ENCODE measurements at places on chromosomes 4 and X. TPM values are rescaled to one million over a fixed set of nuclear protein-coding genes. Genes with fewer than 3 reads are reported as not detected.

GRCh38 chrX:136495043-136495442, 2.3 kb upstream of the HTATSF1 start:
- H3K4me1 ChIP-seq, result no peaks in the 10 kb centered on the region
- no peak for DNase-seq
- H3K36me3 ChIP-seq, result no peaks in the 10 kb centered on the region
- H3K27ac ChIP-seq, result no peak overlapping the region
- no peak overlapping the region for H3K4me3 ChIP-seq

GRCh38 chr4:153183146-153183545, 21.1 kb upstream of the TRIM2 start:
- DNase-seq, result no peak
- H3K27me3 ChIP-seq, result no peaks in the 10 kb centered on the region
- no peak overlapping the region for H3K27ac ChIP-seq
- no peaks in the 10 kb centered on the region for H3K4me1 ChIP-seq

DNA sequence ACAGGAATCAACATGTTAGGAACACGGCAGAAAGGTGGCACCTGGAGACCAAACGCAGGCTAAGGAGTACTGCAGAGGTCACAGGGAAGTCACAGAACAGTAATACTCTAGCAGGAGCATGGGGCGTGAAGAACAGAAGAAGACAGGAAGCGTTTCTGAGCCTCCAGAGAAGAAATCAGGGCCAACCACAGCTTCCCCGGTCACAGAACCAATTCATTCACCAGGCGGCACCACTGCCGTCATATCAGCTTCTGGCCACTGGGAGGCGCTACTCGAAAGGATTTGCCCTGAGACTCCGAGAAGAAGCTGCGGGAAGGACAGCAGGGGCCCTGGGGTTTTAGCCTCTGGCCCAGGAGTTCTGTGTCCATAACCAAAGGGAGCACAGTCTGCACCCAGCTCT, 78.0 kb upstream of the DRD5 start:
- H3K27ac ChIP-seq, result no peak overlapping the region
- H3K36me3 ChIP-seq, result no peaks in the 10 kb centered on the region
- H3K4me3 ChIP-seq, result no peak overlapping the region
- DNase-seq, result no peak
- H3K27me3 ChIP-seq, result no peaks in the 10 kb centered on the region

- H3K4me3 ChIP-seq, result no peak overlapping the region
- no peak overlapping the region for H3K27ac ChIP-seq
- H3K27me3 ChIP-seq, result no peaks in the 10 kb centered on the region
- H3K36me3 ChIP-seq, result no peaks in the 10 kb centered on the region
Observed at GRCh38 chrX:30794497-30794896, 94.6 kb downstream of the TAB3 start.

DNA sequence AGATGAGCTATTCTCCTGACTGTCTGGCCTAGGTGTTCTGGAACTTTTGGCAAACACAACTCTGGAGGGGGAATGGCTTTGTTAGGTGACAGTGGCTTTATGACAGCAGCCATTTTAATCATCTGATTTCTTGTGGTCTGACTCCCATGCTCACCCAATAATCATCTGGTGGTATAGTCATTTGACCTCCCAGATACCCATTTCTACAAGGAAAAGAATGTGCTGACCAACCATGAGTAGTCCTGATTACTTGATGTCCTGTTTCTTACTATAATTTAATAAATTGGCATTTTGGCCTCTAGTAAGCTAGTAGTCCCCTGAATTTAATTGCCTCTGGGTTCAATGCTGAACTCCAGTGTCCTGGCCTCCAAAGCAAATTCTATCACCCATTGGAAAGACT, 109.9 kb upstream of the DUSP21 start:
- no peaks in the 10 kb centered on the region for H3K27me3 ChIP-seq
- no peak for DNase-seq
- no peak overlapping the region for H3K27ac ChIP-seq
- no peaks in the 10 kb centered on the region for H3K4me1 ChIP-seq

- no peak overlapping the region for H3K4me3 ChIP-seq
- no peak overlapping the region for H3K27ac ChIP-seq
- no peaks in the 10 kb centered on the region for H3K4me1 ChIP-seq
- no peaks in the 10 kb centered on the region for H3K27me3 ChIP-seq
- no peak for DNase-seq
- H3K36me3 ChIP-seq, result no peaks in the 10 kb centered on the region
Observed at GRCh38 chr4:100087743-100088142, 102.5 kb downstream of the DDIT4L start.

DNA sequence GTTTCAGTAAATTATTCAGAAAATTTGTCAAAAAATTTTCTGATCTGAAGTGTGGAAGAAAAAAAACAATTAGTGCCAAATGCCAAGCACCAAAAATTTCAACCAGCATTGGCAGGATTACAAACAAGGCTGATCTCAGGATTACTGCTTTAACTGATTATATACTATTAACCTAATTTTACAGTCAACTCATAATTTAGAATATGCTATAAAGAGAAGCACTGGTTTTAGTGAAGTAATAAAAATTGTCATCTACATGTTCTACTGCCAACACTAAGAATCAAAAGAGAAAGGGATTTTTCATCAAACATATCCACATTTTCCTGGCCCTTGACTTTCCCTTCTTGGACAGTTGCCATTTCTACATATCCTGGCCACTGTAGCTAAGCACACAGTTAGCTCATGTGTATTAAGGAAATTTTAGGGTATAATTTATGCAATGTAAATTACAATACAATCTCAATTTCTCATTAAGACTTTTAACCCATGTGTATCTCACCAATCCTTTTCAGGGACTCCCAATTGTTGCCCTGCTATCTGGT, 33.8 kb downstream of the THOC2 start:
- no peaks in the 10 kb centered on the region for H3K36me3 ChIP-seq
- no peak overlapping the region for H3K27ac ChIP-seq
- no peaks in the 10 kb centered on the region for H3K4me1 ChIP-seq

DNA sequence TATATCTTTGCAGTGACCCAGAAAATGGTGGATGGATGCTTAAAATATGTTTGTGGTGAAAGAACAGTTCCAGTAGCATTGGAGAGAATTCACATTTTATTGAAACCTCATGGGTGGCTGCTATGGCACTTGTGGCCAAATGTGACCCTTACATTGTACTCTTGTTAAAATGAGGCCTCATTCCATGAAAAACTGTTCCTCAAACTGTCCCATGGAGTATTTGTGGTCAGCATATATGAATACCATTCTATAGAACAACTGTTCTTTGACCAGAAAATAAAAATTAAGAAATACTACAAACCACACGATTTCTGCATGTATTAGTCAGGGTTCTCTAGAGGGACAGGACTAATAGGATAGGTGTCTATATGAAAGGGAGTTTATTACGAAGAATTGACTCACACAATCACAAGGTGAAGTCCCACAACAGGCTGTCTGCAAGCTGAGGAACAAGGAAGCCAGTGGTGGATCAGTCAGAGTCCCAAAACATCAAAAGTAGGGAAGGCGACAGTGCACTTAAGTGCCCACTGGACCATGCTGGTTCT, 35.1 kb downstream of the GEMIN8 start:
- H3K36me3 ChIP-seq, result no peaks in the 10 kb centered on the region
- no peak overlapping the region for H3K27ac ChIP-seq
- no peak overlapping the region for H3K4me3 ChIP-seq
- no peaks in the 10 kb centered on the region for H3K27me3 ChIP-seq
- DNase-seq, result no peak
- H3K4me1 ChIP-seq, result no peaks in the 10 kb centered on the region

DNA sequence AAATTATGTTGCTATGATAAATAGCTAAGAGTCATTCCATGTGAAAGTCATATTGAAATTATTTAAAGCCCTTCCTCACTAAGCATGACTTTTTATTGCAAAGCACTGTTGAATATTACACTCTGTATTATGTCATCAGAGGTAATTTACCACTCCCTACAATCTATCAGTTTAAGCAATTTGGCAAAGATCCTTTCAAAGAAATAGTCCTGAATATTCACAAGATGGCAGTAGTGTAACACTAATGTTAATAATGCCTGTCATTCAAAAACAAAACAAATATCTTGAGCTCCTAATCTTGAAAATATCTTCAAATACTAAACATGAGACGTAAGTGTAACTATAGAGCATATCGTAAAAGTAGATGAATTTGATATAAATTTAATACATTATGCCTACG, 208.6 kb upstream of the TECRL start:
- H3K27ac ChIP-seq, result no peak overlapping the region
- no peak for DNase-seq
- H3K36me3 ChIP-seq, result no peaks in the 10 kb centered on the region
- no peaks in the 10 kb centered on the region for H3K27me3 ChIP-seq

DNA sequence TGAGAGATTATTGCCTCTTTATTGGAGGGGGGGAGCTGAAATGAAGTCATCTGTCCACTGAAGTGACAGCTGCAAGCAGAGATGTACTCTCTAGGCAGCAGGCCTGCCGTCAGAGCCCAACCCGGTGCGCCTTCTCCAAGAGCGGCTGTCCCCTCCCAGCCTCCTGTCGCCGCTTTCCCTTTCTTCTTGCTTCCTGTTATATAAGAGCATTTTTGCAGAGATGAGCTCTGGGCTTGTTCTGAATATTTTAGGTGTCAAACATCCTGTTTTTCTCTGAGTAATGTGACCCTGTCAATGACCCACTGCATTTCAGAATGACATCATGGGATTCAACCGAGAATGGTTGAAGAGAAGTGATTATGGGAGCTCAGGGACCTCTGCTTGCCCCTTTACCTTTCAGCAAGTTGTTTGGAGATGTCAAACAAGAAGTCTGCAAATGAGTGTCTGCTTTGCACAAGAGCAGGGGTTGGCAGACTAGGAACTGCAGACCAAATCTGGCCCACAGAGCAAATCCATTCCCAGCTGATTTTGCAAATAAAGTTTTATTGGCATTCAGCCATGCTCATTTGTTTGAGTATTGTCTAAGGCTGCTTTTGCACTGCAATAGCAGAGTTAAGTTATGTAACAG, 79.9 kb downstream of the SLC9A6 start:
- H3K4me1 ChIP-seq, result no peaks in the 10 kb centered on the region
- DNase-seq, result no peak
- H3K4me3 ChIP-seq, result no peak overlapping the region
- no peaks in the 10 kb centered on the region for H3K27me3 ChIP-seq
- no peaks in the 10 kb centered on the region for H3K36me3 ChIP-seq

- H3K27me3 ChIP-seq, result no peaks in the 10 kb centered on the region
- H3K36me3 ChIP-seq, result no peaks in the 10 kb centered on the region
- H3K4me3 ChIP-seq, result no peak overlapping the region
- H3K4me1 ChIP-seq, result no peaks in the 10 kb centered on the region
- no peak overlapping the region for H3K27ac ChIP-seq
Observed at GRCh38 chr4:8746523-8747466, 124.8 kb downstream of the HMX1 start.

GRCh38 chr4:185893500-185893899, 81.5 kb upstream of the SORBS2 start:
- H3K36me3 ChIP-seq, result no peaks in the 10 kb centered on the region
- H3K27ac ChIP-seq, result no peak overlapping the region
- no peak for DNase-seq
- H3K4me3 ChIP-seq, result no peak overlapping the region

DNA sequence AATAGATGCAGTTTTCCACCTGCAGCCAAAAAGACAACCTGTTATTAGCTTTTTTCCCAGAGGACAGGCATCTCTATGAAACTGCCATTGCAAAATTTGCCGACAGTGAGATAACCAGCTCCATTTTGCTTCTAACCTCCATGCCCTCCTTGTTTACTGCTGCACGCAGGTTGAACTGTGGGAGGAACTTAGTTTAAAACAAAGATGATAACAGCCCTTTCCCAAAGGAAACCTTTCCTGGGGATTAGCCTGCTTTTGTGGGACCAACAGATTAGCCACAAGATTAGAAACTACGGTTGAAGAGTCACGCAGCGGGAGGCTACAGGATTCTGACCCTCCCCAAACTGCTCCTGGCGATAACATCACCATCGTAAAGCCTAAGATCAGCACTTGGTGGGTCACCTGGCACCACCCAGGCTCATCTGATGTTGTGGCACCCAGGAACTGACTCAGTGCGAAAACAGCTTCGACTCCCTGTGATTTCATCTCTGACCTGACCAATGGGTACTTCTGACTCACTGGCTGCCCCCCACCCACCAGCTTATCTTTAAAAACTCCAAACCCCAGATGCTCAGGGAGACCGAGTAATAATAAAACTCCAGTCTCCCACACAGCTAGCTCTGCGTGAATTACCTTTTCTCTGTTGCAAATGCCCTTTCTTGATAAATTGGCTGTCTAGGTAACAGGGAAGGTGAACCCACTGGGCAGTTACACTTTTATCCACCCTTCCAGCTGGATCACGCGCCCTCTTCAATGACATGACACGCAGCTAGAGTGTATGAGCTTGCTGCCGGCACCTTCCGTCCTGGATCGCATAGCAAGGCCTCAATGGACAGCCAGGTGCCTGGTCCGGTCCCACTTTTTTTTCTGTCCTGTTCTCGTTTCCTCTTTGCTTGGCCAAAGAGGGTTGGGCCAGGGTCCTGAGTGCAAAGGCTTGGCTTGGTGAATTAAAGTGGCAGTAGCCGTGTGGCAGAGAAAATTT, 27.2 kb downstream of the NOP14 start:
- peak; percentile 42 for DNase-seq
- peaks cover 34% of the 10 kb centered on the region for H3K36me3 ChIP-seq
- peaks cover 5% of the 10 kb centered on the region for H3K4me1 ChIP-seq
- H3K27ac ChIP-seq, result no peak overlapping the region
- no peaks in the 10 kb centered on the region for H3K27me3 ChIP-seq

- no peak overlapping the region for H3K4me3 ChIP-seq
- no peaks in the 10 kb centered on the region for H3K4me1 ChIP-seq
- no peak for DNase-seq
- H3K27me3 ChIP-seq, result no peaks in the 10 kb centered on the region
- no peaks in the 10 kb centered on the region for H3K36me3 ChIP-seq
Observed at GRCh38 chrX:151713849-151714248, 2.0 kb upstream of the FATE1 start.

GRCh38 chrX:8820910-8821527, 19.8 kb upstream of the FAM9A start:
- no peak overlapping the region for H3K4me3 ChIP-seq
- no peaks in the 10 kb centered on the region for H3K36me3 ChIP-seq
- no peak overlapping the region for H3K27ac ChIP-seq
- DNase-seq, result no peak

- no peak overlapping the region for H3K27ac ChIP-seq
- DNase-seq, result no peak
- no peaks in the 10 kb centered on the region for H3K36me3 ChIP-seq
- H3K27me3 ChIP-seq, result no peaks in the 10 kb centered on the region
- no peak overlapping the region for H3K4me3 ChIP-seq
Observed at GRCh38 chr4:1715002-1715758, 3.1 kb upstream of the SLBP start.

DNA sequence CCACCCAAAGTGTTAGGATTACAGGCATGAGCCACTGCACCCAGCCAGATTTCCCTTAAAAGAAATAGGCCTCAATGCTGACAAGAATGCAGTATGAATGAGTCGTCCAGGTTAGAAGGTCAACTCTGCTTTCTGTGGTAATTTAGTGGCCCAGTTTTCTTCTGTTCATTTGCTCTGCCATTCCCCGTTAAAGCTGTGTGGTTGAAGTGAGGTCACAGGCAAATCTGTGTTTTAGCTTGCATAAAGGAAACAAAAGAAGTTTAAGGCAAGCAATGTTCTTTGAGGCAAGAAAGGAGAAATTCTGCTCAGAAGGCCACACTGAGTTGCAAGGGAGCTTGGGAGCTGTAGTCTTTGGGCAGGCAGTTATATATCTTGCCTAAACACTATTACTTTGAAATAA, 176.8 kb downstream of the LARP7 start:
- no peaks in the 10 kb centered on the region for H3K36me3 ChIP-seq
- no peak overlapping the region for H3K4me3 ChIP-seq
- DNase-seq, result no peak
- H3K27ac ChIP-seq, result no peak overlapping the region
- no peaks in the 10 kb centered on the region for H3K27me3 ChIP-seq
- H3K4me1 ChIP-seq, result no peaks in the 10 kb centered on the region

The KDM6A gene
- total RNA-seq, result 7.1 TPM

The OTC gene
- 86.3 TPM for total RNA-seq

The CDKL5 gene
- 3.1 TPM for total RNA-seq

The ZAR1 gene
- total RNA-seq, result not detected

The SSX2 gene
- not detected for total RNA-seq

The XKRX gene
- 0.07 TPM for total RNA-seq

The HTRA3 gene
- 1.6 TPM for total RNA-seq

All from right lobe of liver (tissue), 6 donors.